ENCODE measurements at places on chromosomes 1 and 21.
A peak's percentile ranks its signal among the peaks of the same experiment; 100 is the strongest.

- no peak for DNase-seq
Observed at GRCh38 chr1:203599875-203600781, 26.5 kb upstream of the ATP2B4 start.

DNA sequence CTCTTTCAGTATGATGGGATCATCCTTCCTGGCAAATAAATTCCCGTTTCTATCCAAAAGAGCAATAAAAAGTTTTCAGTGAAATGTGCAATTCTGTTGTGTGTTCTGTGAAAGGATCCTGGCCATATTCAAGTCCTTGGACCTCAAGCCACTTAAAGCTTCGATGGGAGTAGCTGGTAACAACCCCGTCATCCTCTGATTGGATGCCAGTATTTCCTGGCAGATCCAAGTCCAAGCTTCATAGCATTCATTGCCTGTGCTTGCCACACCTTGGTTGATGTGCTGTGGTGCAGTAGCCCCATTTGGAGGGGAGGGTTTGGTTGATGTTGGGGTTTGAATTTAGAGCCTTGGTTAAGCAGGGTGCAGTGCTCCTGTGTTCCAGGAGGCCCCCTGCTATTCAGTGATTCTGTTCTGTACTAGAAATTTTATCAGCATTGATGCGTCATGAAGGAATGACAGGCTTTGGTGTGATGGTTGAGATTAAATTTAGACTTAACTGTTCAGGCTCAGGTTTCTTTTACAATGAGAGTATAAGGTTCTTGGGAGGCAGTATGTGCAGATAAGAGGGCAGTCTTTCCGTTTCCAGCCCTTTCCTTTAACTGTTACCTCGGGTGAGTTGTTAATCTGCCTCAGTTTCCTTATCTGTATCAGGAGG is 4.9 kb downstream of the RPL11 start:
- no peak for DNase-seq

DNA sequence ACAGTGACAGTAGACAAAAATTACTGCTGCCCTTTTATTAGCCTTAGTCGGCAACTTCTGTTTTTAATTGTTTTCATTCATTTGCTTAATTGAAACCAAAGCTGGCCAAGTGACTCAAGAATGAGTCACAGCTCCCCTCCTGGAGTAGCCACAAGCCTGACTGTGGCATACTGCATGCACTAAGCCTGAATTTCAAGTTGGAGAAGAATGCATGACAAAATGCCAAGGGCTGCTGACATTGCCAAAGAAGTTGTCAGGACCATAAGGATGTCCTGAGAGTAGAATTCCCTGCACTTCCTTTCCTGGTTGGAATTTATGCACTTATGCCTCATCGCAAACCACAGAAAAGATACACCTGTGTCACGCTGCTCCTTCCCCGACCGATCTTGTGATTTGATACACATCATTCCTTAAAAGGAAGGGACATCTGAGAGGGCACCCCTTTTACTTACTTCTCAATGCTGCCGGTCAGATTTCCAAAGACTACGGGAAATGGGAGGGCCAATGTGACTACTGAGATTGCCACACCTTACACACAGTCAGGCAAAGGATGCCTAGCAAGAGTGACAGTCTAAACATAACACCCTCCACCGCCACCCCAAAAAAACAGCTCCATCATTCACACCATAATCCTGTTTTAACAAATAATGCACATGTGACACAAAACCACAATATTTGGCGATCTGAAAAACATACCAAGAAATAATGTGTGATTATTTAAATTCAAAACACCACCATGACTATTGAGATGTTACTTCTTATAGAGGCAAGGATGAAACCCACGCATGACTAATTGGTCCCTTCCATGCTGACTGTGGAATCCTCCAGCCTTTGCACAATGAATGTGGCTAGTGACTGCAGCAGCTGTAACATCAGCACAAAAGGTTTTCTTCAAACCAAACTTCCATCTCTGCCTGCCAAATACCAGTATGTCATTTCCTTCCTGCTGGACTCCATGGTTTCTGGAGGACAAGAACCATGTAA is 28.2 kb downstream of the VAV3 start:
- DNase-seq: no peak

DNA sequence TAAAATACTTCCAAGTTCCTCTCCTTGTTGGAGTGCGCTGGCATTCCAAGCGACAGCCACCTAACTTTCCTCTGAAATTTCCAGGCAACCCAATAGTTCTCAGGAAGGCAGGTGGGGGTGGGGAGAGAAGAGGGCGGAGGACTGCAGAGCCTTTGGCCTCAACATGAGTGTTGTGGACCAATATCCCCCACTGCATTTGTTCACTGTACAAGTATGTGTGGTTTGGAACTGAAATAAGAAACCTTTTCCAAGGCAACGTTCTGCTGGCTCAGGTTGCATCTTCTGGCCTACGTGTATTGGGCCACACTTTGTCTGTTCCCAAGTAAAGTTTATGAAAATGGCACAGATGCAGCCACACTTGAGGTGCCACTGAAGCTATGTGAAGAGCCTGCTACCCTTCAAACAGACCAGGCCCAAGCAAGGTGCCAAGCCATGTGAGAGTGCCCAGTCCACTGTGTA is 153.4 kb downstream of the DHRS3 start:
- no peak for DNase-seq

GRCh38 chr1:159884296-159884695 is 15.7 kb downstream of the CFAP45 start:
- no peak for DNase-seq

GRCh38 chr1:114177282-114177681 is 23.6 kb upstream of the SYT6 start:
- no peak for DNase-seq

- no peak for DNase-seq
Observed at GRCh38 chr1:9905010-9905409, 5.1 kb downstream of the CTNNBIP1 start.

DNA sequence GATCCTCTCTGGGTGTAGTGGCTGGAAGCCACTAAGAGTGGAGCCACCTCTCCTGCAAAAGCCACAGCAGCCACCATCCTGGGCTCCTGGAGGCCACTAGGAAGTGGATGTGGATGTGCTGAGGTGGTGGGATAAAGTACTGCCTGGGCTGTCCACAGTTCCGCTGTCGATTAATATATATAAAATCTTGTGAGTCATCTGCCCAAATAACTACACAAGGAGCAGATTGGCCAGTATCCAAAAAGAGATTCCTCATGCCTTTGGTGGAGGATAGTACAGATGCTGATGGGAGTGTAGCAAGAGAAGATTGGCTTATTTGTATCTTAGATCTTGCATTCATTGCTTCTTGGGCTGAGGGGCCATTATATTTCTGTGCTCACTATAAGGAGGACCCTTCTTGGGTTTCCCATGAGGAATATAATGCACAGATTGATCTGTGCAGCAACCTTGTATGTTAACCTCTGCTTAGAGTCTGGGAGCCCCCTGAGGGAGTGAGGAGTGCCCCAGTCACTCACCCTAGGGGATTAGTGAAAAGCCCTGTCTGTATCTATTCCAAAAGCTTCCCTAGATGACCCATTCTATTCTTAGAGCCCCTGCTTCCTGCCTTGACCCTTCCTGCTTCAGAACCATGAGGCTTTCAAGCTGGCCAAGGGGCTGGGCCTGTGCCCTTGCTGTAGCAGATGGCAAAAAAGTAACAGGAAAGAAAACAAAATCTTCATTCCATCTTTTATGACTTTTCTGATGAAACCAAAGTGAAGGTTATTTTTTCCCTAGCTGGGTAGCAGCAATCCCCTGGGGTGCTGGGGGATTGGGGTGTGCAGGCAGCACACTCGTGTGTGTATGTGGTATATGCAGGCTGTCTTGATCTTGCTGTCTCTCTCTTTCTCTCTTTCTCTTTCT is 31.7 kb downstream of the RCSD1 start:
- DNase-seq: no peak

DNA sequence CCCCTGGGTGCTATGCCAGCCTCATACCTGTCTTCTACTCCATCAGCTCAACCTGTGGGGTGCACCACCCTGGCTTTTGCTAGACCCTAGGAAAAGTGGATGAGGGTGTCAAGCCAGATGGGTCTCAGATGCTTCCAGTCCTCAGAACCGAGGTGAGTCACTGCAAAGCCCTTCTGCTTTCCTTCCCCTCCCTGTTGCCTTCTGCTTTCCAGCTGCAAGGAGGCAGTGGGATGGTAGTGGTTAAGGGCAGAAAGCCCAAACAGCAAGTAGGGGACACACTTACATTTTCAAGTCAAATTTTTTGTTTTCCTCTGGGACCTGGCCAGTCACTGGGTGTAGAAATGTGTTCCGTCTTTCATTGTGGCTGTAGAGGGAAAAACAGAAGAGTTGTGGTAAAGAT is 60.7 kb upstream of the GOLT1A start:
- no peak for DNase-seq

DNA sequence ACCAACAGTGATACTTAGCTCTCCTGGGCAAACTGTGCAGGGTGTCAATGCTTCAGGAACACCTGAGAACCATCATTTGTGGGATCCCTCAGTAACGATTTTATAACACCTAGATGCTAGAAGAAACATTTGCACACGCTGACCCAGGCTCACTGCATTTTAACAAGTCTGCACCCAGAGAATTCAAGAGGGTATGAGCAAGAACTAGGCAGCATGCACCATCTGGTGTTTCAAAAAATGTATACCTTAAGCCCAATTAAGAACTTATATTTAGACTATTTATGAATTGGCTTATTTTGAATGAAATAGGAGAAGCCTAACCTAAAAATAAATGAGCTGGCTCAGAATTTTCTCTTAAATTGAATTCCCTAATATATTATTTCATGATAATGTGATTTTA is 400.5 kb downstream of the GPATCH2 start:
- no peak for DNase-seq

- no peak for DNase-seq
Observed at GRCh38 chr1:45260244-45260643, 53.8 kb upstream of the ZSWIM5 start.

DNA sequence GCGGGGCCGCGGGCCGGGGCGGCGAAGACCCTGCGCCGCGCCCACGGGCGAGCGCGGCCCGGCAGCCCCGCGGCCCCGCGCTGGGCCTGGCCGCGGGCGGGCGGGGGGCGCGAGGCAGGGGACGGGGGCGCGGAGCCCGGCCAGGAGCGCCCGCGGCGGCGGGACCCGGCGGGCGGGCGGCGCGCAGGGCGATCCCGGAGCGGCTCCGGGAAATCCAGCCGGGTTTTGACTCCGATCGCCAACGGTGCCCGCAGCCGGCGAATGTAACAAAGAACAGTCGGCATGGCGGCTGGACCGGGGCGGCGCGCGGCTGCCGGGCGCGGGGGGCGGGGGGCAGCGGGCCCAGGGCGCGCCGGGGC is 334 bp downstream of the PRDM15 start:
- peak; percentile 74 for DNase-seq

GRCh38 chr1:116168277-116169032 is 57.3 kb downstream of the MAB21L3 start:
- DNase-seq: peak; percentile 44

GRCh38 chr1:149888999-149889289 is 10.4 kb upstream of the BOLA1 start:
- no peak for DNase-seq

DNA sequence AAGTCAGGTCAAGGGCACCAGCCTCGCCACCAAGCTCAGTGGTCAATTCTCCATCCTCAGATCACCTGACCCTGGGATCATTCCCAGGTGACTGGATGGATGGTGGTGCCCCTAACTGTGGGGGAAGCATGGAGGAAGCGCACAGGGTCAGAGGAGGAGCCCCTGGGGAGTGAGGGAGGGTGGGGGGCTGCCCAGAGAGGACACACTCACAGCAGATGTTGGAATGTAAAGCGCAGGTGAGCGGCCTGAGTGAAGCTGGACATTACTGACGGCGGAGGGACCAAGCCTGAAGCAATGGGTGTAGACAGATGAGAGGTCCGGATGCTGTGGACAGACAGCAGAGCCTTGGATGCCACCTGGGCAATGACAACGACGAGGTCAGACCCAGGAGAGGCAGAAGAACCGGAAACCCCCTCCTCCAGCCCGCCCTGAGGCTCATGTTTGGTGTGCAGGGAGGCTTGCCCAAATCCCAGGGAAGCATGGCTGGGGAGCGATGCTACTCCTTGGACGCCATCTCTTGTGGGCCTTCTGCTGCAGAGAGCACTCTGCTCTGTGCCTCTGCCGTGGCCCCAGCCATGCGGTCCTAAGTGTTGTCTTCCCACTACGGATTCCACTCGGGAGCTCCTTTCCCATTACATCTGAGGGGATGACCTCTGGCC is 5.7 kb upstream of the CPLANE2 start:
- no peak for DNase-seq
